ENCODE measurements at places on chromosomes 2 and 18.

GRCh38 chr2:232304236-232304635 lies 74.3 kb upstream of the ALPP start:
- no peak for DNase-seq

DNA sequence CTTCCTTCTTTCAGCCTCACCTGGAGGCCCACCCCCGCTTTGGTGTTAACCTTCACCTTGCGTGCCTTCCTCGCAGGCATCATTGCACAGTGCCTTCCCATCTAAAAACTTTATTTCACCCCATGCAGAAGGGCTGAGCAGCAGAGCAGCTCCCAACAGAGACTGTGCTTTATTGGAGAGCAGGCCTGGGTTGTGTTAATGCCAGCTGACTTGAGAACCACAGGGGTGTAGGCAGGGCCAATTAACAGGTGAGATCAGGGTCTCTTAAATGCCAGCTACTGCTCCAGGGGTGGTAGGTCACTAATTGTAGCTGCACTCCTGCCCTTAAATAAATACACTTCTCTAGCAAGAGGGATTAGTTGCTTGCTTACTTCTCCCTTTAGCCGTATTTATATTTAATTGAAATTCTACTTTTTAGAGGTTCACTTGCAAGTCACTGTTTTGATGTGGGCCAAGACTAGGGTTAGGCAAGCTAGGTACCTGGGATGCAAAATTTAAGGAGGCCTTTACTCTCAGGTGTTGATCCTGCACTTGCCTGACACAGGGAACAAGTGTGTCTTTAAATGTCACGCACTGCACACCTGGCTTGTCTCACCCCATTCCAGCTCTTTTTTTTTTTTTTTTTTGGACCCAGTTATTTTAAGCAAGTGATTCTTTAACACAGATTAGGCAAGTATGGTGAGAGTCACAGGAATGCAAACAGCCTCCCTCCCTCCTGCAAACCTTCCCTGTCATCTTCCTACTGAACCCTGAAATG lies 54.5 kb downstream of the LYPD1 start:
- no peak for DNase-seq

DNA sequence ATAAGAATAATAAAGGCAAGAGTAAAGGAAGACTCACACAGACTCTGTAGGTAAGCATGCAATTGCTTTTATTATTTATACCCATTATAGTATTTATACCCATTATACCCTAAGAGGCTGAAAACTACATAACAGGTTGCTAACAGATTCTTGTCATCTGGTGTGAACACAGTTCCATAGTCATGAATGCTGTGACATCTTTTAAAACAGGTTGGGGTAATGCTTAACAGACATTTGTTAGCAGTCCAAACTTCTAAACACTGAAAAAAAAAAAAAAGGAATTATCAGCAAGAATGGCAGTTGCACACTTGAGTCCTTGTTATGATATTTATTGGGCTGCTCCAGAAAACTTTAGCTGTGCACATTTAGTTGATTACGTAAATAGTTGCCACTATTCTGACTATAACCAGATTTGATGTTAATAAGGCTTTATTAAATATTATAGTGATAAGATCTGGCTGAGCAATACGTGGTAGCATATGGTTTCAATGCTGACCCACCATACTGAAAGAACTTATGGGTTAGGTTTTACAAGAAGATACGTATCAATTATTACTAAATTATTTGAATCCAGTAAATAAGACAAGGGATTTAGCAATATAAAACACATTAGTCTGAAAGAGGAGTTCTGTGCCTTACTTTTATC lies 888.8 kb downstream of the LRRTM4 start:
- DNase-seq: no peak

GRCh38 chr18:8469544-8470130 lies 139.6 kb upstream of the RAB12 start:
- DNase-seq: no peak

DNA sequence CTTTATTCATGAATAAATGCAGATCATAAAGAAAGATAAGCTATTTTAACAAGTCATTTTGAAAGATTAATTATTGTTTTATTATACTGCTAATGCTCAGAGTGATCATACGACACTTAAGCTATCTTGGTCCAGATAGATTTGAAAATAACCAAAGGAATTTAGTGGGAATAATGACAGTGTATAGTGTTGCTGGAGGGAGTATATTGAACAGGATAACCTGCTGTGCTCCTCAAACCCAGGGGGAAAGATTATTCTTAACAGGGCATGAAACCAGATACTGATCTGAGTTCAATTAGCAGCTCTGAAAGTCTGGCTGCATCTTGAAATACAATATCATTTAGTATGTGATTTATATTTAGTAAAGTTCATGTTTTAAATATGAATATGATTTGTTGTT lies 216.3 kb upstream of the ITGA4 start:
- DNase-seq: no peak

GRCh38 chr2:105791229-105791628 lies 46.5 kb downstream of the NCK2 start:
- no peak for DNase-seq

Measured in right kidney (tissue), 9 donors.